Activated CD4-positive, alpha-beta T cell treated with anti-CD3 and anti-CD28 coated beads, Interleukin-2, amount 50 U/mL, for 48 hours (primary cell): ENCODE measurements at places on chromosomes 7 and 10.

DNA sequence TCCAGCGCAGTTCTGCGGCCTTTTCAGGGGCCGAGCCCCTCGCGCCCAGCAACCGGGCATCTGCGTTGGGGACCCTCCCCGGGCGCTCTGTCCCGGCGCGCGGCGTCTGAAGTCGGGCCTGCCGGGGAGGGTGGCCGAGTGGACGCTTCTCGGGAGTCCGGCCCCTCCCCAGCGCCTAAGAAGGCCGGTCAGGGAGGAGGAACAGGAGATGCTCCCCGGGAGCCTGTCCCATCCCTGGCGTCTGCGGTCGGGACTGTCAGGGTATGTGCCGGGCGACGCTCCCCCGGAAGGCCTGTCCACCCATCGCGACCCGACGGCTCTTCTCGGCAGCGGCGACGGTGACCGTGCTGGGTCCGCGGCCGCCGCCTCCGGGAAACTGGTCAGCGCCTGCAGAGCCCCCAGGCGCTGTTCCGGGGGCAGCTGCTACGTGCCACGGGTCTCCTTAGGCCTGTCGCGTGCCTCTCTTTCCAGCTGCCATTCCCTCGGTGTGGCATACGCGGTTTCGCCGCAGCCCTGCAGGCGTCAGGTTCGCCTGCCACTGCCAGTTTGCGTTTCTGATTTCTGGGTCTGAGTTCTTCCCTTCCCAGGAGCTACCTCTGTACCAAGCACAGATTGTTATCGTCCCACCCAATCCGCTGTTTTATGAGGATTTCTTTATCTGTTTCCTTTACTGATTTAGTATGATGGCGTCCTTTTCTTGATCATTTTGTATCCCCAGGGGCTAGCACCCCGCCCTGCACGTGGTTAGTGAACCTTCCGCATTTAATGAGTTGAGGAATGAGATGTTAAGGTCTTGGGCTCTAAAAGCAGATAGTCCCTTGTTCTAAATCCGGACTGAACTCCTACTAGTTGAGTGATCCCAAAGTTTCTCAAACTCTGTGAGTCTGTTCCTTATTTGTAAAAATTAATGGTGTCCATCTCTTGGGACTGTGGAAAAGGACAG, 782 bp downstream of the IFIT5 start:
- DNase-seq: peak; percentile 34

- DNase-seq: no peak
Observed at GRCh38 chr10:16910793-16911164, 93.6 kb upstream of the RSU1 start.

GRCh38 chr10:73554721-73555120, 36.4 kb downstream of the USP54 start:
- DNase-seq: no peak

DNA sequence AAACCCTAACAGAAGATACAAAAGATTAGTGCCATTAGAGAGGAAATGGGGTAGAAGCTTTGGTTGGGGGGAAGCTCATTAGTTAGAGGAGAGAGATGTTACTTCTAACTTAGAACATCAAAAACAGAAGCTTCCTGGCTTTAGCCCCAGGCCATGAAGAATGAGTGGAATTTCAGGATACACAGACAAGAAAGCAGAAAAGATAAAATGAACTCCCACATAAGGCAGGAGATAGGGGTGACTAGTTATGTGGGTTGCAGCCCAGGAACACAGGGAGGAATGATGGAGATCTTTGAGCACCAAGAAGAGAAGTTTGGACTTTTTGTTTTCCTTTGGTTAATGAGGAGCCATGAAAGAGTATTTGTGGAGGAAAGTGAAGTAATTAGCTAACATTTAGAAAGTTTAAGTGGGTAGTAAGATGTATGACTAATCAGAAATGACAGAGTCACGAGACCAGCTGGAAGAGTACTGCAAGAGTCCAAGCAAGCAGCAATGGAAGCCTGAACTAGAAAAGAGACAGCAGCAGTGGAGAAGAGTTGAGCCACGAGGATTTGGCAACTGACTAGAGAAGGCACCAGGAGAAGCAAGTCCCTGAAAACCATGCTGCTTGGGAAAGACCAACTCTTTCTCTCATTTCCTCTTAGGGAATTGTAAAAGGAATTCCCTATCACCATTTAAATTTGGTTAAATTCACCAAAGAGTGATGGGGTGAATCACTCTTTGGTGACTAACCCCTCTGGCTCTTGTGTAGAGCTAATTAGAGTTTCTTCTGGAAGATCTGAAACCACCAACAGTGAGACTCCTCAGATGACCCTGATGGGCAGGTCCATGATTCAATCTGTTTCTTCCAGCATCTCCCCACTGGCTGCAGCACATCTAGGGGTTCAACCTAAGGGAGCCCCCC, 131.9 kb downstream of the KCNMA1 start:
- no peak for DNase-seq

GRCh38 chr10:11901833-11902475, 78.8 kb downstream of the PROSER2 start:
- DNase-seq: no peak

GRCh38 chr7:99072126-99072525, 71.8 kb downstream of the SMURF1 start:
- DNase-seq: no peak

- DNase-seq: no peak
Observed at GRCh38 chr10:51815723-51816122, 116.3 kb upstream of the CSTF2T start.

GRCh38 chr7:7201578-7202374, 19.4 kb downstream of the C1GALT1 start:
- DNase-seq: peak; percentile 39

DNA sequence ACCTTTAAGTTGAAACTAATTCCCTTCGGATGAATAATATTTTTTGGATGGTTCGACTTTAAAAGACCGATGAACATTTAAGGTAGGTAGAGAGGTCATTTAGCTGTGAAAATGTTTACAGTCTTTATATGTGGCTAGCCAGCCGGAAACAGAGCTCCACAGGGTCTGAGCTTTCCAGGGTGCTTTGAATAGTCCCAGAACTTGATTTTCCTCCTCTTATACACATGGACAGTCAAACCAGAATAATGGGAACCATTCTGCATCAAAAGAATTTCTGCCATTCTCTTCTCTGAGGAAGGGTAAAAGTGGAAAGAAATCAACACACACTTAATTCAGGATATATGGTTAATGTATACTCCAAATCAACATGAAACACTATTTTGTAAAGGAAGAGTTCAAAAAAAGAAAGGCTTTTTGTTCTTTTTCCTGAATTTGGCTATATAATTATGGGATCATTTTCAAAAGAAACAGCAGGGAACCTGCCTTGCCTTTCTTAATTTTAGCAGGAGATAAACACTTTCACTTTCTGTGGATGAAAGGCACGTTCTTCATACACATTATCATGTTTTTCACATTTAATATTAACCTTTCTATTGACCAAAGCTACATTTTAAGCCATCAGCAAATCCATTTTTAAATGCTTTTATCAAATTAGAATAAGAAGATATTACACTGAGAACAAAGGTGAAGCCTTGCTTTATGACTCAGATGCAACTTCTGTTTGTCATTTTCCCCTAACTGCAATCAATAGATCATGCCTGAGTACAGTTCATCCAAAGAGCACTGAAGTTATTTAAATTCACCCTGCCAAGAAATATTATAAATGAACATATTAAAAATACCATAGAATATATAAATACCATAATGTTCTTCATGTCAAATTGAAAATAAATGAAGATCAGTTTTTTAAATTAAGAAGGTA, 307.3 kb downstream of the THSD7A start:
- no peak for DNase-seq

- no peak for DNase-seq
Observed at GRCh38 chr10:37289833-37290464, 164.6 kb downstream of the ANKRD30A start.

- peak; percentile 48 for DNase-seq
Observed at GRCh38 chr10:23158370-23158769, 33.7 kb upstream of the PTF1A start.

DNA sequence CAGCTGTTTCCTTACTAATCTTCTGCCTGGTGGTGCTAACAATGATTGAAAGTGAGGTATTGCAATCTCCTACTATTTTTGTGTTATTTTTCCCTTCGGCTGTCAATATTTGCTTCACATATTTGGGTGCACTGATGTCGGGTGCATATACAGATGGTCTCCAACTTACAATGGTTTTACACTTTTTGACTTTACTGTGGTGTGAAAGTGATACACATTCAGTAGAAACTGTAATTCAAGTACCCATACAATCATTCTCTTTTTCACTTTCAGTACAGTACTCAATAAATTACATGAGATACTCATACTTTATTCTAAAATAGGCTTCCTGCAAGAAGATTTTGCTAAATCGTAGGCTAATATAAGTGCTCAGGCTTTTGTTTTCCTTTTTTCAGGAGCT, 73.2 kb downstream of the RNF216 start:
- DNase-seq: no peak

- DNase-seq: no peak
Observed at GRCh38 chr7:149238051-149238450, 1.4 kb upstream of the ZNF212 start.

- DNase-seq: no peak
Observed at GRCh38 chr7:11298220-11298619, 324.5 kb downstream of the PHF14 start.

- DNase-seq: no peak
Observed at GRCh38 chr7:100400656-100401055, 27.4 kb downstream of the PILRA start.

GRCh38 chr7:30968747-30969603, 5.2 kb downstream of the GHRHR start:
- DNase-seq: no peak

DNA sequence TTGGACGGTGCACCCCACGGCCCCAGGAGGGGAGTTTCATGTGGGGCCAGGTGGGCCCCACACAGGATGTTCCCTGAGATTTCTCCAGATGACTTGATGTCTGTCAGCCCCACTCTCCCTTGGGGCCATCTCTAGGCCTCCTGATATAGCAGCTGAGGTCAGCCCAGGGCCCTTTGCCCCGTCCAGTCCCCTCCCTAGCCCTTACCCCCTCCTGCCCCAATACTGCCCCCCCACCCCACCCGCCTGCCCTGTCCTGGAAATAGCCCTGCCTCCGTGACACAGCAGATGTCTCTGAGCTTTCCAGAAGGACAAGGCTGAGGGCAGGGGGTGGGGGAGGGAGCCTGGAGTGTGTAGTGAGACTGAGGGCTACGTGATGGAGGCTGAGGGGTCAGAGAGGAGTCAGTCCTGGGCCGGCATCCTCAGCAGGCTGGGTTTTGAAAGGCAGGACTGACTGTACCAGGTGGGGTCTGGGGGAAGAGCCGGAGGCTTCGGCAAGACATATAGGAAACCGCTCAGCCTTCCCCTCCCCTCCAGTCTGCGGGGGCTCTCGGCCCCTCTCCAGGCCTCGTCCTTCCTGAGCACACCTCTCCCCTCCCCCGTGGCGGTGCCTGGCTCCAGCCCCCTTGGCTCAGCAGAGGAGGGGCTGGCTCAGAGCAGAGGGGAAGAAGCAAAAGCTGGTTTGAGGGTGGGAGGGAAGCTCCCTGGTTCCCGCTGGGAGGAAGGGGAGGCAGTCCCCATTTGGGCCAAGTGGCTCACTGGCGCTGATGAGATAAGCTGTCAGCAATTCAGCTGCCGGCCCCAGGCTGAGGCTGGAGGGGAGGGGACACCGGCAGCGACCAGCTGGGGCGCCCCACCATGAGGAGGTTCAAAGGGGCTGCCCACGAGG, 2.0 kb downstream of the FLNC start:
- no peak for DNase-seq

GRCh38 chr7:80443325-80443724, 68.5 kb downstream of the GNAT3 start:
- no peak for DNase-seq

GRCh38 chr7:24115661-24116060, 168.3 kb upstream of the NPY start:
- no peak for DNase-seq

DNA sequence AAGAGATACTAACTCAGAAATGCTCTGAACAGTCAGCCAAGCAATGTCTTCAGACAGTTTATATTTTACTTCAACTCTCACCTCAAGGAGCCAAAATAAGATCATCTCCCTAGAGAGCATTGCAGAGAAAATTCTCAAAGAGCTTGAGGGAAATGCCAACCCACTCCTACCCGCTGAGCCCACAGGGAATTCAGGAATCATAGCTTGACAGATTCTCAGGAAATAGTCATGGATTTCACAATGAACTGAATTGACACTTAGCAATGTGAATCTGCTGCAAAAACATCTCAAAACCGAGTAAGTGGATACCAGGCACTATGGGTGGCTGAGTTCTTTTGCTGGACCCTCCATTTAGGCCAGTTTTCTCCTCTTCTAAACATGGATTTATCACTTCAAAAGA, 9.8 kb upstream of the PLAC9 start:
- DNase-seq: no peak

DNA sequence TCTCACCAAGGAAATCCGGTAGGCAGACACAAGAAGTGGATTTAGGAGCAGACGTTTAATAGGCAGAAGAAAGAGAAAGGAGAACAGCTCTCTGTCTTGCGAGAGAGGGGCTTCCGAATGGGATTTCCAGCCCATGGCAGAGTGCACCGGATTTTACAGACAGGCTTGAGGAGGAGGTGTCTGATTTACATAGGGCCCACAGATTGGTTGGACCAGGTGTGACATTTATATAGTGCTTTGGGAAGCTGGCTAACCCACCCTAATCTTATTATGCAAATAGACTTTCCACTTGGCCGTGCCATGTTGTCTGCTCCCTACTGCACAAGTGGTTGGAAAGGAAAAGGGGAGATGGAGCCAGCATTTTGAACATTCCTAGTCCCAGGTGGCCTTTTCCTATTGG, 57.8 kb downstream of the ANKMY2 start:
- no peak for DNase-seq

- no peak for DNase-seq
Observed at GRCh38 chr7:94182066-94182465, 177.9 kb upstream of the BET1 start.

GRCh38 chr7:38123494-38123893, 54.6 kb upstream of the STARD3NL start:
- DNase-seq: no peak

GRCh38 chr10:123394382-123394781, 240.2 kb downstream of the BUB3 start:
- DNase-seq: no peak

GRCh38 chr7:24949884-24950283, 30.1 kb downstream of the OSBPL3 start:
- no peak for DNase-seq

DNA sequence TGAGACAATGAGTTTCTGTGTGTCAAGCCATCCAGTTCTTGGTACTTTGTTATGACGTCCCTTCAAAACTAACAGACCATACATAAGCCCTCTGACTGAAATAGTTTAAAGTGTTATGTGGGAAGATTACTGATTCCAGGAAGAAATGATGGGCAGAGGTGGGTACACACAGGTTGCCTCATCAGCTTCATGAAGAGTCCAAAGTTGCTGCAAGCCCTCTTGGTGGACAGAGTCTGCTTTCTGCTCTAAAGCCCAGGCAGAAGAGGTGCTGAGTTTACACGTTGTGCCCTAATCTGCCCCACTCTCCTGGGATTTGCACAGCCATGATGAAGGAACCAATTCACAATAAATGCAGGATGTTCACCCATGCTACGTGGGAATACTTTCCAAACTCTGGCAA, 187.4 kb downstream of the PARD3 start:
- no peak for DNase-seq

GRCh38 chr10:112961609-112962008, 11.6 kb downstream of the TCF7L2 start:
- DNase-seq: no peak
